Gastrocnemius medialis (tissue), 4 donors: ENCODE measurements at places on chromosomes 4 and X.

DNA sequence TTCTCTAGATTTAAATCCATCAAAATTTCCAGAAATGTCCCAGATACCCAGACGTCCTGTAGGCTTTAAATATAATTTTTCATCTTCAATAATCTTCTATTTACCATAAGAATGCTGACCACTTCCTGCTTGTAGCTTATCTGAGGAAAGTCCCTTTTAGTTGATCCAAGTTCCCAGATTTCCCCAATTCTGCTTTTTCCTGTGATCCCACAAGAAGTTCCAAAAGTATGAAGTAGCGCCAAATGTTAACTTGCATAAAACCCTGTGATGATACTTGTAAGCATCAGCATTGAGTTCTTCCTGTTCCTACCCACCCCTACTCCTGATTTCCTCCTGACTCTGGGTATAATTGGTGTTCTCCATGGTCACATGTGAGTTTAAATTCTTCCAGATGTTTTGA is 10.6 kb upstream of the TLR8 start:
- no peaks in the 10 kb centered on the region for H3K27me3 ChIP-seq
- H3K4me3 ChIP-seq = no peak overlapping the region
- no peak for DNase-seq

DNA sequence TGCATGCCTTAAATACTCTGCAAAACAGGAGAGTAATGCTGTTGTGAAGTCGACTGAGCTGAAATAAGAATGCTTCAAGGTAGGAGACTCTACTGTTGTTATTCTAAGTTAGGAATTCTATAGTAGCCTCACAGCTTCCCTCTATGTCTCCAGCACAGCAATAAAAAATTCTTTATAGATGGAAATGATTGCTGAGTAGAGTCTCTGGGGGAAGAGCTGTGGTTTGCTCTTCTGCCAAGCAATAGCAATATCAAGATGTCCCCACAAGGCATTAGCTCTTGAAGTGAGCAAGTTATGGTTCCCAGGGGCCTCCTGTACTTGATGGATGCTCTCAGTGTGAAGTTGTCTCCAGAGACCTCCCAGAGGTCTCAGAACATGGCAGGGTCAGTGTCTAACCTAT is 880.6 kb upstream of the FRG1 start:
- H3K4me3 ChIP-seq = no peak overlapping the region
- H3K27me3 ChIP-seq = no peaks in the 10 kb centered on the region
- no peaks in the 10 kb centered on the region for H3K36me3 ChIP-seq

DNA sequence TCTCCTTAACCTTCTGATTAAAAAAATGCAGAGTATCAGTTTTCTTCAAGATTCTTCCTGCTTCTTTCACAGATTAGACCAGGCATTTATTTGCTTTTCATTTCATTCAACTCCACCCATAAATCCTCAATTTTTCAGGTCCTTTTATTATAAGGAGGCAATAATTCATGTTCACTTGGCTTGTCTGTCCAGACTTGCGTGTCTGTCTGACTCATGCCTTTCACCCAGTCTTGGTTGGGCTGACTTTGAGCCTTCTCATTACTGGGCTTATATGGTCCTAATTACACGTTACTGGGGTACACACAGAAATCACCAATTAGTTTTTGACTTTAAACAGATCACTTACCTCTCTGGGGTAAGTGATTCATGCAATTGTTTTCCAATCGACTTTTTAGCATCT is 48.8 kb upstream of the GALNT7 start:
- H3K27ac ChIP-seq = no peak overlapping the region
- no peak for DNase-seq
- no peak overlapping the region for H3K4me3 ChIP-seq
- H3K27me3 ChIP-seq = no peaks in the 10 kb centered on the region

DNA sequence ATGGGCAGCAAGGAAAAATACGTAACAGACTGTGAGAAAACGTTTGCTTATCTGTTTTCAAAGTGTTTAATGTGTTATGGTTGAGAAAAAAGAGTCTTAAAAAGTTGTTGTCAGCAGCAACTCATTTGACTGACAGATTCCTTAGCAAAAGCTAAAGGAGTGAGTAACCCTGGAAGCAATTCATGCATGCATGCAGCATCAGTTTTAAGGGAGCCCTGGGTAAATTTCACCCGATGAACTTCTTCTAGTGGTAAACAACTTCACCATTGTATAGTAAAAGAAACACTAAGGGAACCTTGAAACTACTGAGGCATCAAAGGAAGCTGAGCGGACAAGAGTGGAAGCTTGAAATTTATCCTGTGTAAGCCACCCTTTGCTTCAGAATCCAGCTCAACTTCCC is 583.2 kb upstream of the INTU start:
- no peak overlapping the region for H3K4me3 ChIP-seq
- H3K4me1 ChIP-seq = no peaks in the 10 kb centered on the region
- H3K27me3 ChIP-seq = no peaks in the 10 kb centered on the region
- no peak overlapping the region for H3K27ac ChIP-seq

- DNase-seq = no peak
- no peaks in the 10 kb centered on the region for H3K4me1 ChIP-seq
- H3K36me3 ChIP-seq = no peaks in the 10 kb centered on the region
- H3K27ac ChIP-seq = no peak overlapping the region
- H3K27me3 ChIP-seq = no peaks in the 10 kb centered on the region
Measured at GRCh38 chr4:184849185-184849584, 23.4 kb upstream of the ACSL1 start.

GRCh38 chr4:39655211-39655610 is 16.5 kb upstream of the SMIM14 start:
- H3K27me3 ChIP-seq = no peaks in the 10 kb centered on the region
- H3K4me3 ChIP-seq = no peak overlapping the region
- DNase-seq = no peak
- no peaks in the 10 kb centered on the region for H3K36me3 ChIP-seq
- no peaks in the 10 kb centered on the region for H3K4me1 ChIP-seq

DNA sequence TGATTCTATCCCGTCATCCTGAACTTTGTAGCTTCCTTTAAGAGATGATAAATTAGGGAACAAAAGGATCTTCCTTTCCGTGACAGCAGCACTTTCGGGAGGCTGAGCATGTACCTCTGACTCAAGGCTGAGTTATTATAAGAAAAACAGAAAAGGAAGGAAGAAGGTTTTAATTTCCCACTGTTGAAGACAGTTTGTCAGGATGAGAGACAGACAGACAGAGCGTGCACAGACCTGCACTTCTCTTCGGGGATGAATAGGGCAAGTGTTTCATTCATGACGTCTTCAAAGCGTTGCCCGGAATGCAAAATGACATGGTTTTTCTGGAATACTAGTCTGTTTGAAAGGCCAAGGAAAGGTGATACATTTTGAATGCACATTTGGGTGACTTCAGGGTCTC is 405.3 kb upstream of the FAT1 start:
- no peaks in the 10 kb centered on the region for H3K36me3 ChIP-seq
- no peaks in the 10 kb centered on the region for H3K4me1 ChIP-seq
- no peak for DNase-seq
- H3K4me3 ChIP-seq = no peak overlapping the region

- peak; percentile 47 for DNase-seq
- peak overlapping the region; percentile 69 for H3K27ac ChIP-seq
- peaks cover 5% of the 10 kb centered on the region for H3K4me1 ChIP-seq
- no peaks in the 10 kb centered on the region for H3K36me3 ChIP-seq
Measured at GRCh38 chrX:38879631-38880220, 78.5 kb downstream of the MID1IP1 start.

DNA sequence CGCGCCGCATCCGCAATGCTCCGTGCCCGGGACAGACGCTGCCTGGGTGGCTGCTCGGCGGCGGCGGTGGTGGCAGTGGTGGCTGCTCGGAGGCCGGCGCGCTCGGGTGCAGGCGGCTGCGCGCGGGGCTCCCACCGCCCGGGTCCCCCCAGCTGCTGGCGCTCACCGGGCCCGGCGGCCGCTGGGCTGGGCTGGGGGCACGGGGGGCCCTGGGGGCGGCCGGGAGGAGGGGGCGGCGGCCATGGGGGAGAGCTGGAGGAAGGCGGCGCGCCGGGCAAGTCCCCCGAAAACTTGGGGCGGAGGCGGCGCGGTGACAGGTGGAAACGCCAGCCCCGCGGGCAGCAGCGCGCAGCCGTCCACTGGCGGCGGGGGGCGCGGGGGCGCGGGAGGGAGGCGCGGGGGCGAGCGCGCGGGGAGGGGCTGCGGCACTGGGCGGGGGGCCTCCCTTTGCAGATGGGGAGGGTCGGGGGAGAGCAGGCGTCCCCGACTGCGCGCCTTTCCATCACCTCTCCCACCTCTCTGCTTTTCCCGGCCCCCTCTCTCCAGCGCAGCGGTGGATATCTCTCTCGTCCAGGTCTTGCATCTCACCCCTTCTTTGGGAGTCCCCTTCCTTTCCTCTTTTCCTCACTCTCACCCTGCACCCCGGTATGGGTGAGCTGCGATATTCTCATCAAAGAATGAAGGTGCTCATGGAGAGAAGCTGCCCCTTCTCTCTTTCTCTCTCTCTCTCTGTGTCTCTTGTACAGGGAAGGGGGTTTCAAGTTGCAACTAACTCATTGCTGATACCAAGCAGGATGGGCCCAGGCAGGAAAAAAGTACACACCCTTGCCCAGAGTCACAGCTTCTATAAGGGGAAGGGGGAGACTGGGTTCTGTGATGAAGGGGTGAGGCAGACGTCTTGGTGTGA is 83.7 kb upstream of the DHRSX start:
- H3K4me1 ChIP-seq = no peaks in the 10 kb centered on the region
- no peak overlapping the region for H3K4me3 ChIP-seq
- DNase-seq = no peak
- peaks cover 29% of the 10 kb centered on the region for H3K27me3 ChIP-seq
- H3K36me3 ChIP-seq = no peaks in the 10 kb centered on the region
- H3K27ac ChIP-seq = no peak overlapping the region

DNA sequence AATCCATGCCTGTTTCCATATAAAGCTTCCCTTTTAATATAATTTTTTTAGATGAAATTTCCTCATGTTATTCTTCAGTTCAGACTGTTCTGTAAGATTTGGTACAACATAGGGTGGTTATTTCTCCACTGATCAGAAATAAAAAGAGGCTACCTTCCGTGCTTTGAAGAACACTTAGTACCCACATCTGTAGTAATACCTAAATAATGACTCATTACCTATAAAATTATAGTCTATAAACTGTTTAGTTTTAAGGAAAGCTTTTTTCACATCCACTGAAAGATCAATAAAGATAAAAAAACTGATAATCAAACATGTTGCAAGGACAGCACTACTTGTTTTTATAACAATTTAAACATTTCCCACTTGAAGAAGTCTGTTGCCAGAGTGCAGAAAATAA is 23.9 kb downstream of the TRPC3 start:
- no peak overlapping the region for H3K4me3 ChIP-seq
- no peak overlapping the region for H3K27ac ChIP-seq
- H3K27me3 ChIP-seq = no peaks in the 10 kb centered on the region
